ENCODE measurements at places on chromosomes 7 and 10.

- no peak for DNase-seq
Measured at GRCh38 chr10:48508791-48509772, 95.8 kb downstream of the ARHGAP22 start.

DNA sequence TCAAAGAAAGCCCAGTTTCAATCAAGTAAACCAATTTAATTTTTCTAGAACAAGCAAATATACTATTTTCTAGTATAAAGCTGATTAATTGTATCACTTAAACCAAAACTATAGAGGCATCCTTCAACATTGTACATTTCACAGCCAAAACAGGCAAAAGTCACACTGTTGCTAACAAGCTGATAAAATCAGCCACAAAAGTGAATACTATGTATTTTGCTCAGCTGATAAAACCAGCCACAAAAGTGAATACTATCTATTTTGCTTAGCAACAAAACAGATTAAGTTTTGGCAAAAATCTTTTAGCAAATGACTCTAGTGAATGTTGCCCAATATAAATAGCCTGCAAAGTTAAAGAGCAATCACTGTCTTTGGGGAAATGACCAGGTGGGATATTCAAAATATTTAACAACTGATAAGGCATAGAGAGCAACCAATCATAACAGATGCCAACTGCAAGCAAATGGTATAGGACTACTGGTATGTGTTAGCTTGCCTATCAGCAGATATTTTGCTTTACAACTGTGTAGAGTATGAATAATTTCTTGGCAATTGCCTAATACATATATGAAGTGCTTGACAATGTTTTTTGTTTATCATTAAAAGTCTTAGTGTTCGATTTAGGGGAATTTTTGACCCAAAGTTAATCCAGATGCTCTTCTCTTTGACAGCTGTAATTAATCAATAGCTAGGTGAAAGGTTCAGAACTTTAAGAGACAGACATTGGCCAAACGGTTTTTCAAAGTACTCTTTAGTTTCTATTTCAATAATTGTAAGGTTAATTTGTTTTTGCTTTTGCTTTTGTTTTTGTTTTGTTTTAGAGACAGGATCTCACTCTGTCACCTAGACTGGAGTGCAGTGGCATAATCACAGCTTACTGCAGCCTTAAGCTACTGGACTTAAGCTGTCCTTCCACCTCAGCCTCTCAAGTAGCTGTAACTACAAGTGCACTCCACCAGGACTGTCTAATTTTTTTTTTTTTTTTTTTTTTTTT, 44.4 kb upstream of the SP4 start:
- no peak for DNase-seq

DNA sequence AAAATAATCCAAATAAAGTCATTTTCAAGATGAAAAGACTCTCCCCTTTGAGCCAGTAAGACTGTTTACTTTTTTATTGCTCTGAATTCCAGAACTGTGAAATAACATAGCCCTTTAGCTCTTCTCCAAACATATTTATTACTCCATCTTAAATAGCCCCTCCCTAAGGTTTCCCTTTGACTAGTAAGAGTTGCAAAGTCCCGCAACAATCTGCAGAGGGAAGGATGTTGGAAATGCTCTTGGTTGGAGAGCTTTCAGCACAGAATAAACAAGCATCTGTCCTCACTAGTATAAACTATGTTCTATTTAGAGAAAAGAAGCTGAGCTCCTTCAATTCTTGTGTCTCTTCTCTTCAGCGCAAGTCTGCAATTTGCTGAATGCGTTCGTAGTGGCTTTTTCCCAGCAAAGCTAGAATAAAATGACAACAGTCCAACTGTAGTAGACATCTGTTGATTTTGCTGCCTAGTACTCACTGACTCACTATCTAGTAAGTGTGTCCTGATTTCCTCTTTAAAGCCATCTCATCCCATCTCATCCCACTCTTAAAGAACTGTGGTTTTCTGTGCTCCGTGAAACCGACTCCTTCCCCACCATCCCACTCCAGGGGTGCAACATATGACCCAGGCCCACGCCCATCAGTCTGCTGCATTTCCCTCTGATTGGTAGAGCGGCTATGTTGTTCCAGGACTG, 104.0 kb downstream of the FAM107B start:
- DNase-seq = no peak

DNA sequence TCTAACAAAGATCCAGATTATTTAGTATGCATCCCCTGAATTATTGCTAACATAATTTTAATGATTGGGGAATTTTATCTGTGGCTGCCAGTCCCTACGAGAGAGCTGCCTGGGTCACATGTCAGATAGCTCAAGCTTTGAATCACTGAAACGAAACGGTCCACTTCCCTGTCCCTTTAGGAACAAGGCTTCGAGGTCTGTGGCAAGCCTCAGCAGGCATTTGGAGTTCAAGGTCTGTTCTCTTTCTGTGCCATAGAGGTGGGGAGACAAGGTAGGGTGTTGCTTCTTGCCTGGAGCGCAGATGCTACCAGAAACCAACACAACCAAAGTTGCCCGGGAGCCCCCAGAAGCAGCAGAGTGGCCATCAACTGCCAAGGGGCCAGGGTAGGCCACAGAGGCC, 13.9 kb upstream of the SH2D4B start:
- no peak for DNase-seq

DNA sequence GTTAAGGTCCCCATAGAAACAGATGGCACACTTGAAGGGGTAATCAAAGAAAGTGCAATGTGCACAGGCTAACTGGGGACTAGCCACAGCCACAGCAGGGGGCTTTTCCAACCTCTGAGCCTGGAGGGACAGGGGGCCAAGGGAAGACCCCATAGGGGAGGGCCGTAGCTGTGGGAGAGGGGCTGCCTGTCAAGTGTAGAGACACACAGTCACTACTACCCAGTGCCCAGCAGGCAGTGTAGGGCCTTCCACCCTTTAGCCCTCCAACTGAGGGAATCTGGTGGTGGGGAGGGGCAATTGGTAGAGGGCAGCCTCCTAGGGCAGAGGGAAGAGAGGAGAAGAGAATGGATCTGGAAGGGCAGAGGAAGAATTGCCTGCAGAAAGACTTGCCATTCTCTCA, 54.6 kb downstream of the CREB5 start:
- no peak for DNase-seq

Data from SHP77 (cell line).